Testis (tissue), 5 donors: ENCODE measurements at places on chromosomes 2 and 18. TPM values are rescaled to one million over a fixed set of nuclear protein-coding genes. Genes with fewer than 3 reads are reported as not detected.

Gene CPLX4
- 0.26 TPM for polyA plus RNA-seq

Gene RGPD6
- 54.1 TPM for polyA plus RNA-seq

Gene TCF23
- 6.6 TPM for polyA plus RNA-seq

Gene L3MBTL4
- 26.6 TPM for polyA plus RNA-seq

Gene CD8A
- 2.9 TPM for polyA plus RNA-seq

Gene RSAD2
- 2.3 TPM for polyA plus RNA-seq

Gene CHRNG
- polyA plus RNA-seq, result 0.26 TPM

Gene ARHGEF4
- polyA plus RNA-seq, result 18.0 TPM

Gene PKDCC
- 121 TPM for polyA plus RNA-seq

Gene C1D
- polyA plus RNA-seq, result 34.0 TPM

Gene INSIG2
- polyA plus RNA-seq, result 16.6 TPM

Gene ANKRD62
- 2.8 TPM for polyA plus RNA-seq

Gene SLC4A3
- polyA plus RNA-seq, result 15.1 TPM

Gene IL36B
- not detected for polyA plus RNA-seq

- no peaks in the 10 kb centered on the region for H3K4me1 ChIP-seq
- no peaks in the 10 kb centered on the region for H3K36me3 ChIP-seq
- no peaks in the 10 kb centered on the region for H3K27me3 ChIP-seq
- DNase-seq, result no peak
- H3K4me3 ChIP-seq, result no peak overlapping the region
- H3K27ac ChIP-seq, result no peak overlapping the region
Measured at GRCh38 chr2:239745386-239746227, 279.5 kb downstream of the NDUFA10 start.

GRCh38 chr2:54546923-54547720 lies 91.0 kb downstream of the SPTBN1 start:
- H3K4me3 ChIP-seq, result no peak overlapping the region
- peaks cover 17% of the 10 kb centered on the region for H3K4me1 ChIP-seq
- H3K27me3 ChIP-seq, result no peaks in the 10 kb centered on the region
- no peak overlapping the region for H3K27ac ChIP-seq
- no peaks in the 10 kb centered on the region for H3K36me3 ChIP-seq
- no peak for DNase-seq

DNA sequence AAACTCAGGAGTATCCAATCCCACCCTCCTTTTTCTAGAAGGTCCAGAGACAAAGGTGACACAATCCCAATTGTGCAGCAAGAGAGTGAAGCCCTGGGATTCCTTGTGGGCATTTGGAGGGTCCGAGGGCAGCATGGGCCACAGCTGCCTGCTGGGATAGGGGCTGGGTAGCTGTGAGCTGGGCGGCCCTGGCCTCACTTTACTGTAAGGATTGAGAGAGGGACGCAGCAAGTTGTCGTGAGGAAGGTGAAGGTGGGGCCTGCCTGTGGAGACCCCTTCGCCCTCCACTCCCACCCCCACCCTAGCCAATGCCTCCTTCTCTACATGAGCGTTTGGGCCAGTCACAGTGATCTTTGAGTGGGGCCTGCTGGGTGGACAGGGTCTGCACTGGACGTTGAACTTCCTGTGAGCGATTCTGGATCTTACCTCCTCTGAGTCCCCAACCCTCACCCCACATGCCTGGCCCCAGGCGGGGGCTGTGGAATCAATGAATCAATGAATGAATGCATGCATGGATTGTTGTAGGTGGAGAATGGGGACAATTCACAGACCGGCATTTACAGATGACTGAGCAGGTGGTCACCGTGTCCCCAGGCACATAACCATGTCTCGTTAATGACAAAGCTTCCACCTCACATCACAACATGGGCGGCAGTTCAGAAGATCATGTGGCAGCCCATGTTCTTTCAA lies 107.2 kb downstream of the INHBB start:
- no peaks in the 10 kb centered on the region for H3K27me3 ChIP-seq
- no peak overlapping the region for H3K27ac ChIP-seq
- no peaks in the 10 kb centered on the region for H3K36me3 ChIP-seq
- no peak for DNase-seq
- no peak overlapping the region for H3K4me3 ChIP-seq
- no peaks in the 10 kb centered on the region for H3K4me1 ChIP-seq

DNA sequence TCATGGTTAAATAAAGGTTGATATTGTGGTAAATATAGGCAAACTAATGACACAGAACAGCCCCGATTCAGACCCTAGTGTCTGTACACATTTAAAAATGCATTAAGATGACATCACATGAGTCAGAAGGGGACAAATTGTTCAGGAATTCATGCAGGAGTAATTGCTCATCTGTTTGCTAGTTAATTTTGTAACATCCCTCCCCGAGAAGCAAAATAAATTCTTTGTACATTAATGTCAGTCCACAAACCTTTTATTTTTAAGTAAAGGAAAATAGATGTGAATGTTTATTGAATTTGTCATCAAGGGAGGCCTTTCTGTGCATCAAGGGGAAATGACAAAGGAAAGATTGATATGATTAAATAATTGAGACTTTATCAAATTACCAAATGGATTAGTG lies 69.9 kb downstream of the SH3BP4 start:
- no peak overlapping the region for H3K4me3 ChIP-seq
- H3K27ac ChIP-seq, result no peak overlapping the region
- no peaks in the 10 kb centered on the region for H3K36me3 ChIP-seq
- no peaks in the 10 kb centered on the region for H3K27me3 ChIP-seq
- H3K4me1 ChIP-seq, result peaks cover 12% of the 10 kb centered on the region
- DNase-seq, result no peak

- no peaks in the 10 kb centered on the region for H3K36me3 ChIP-seq
- no peak overlapping the region for H3K4me3 ChIP-seq
- H3K4me1 ChIP-seq, result no peaks in the 10 kb centered on the region
- DNase-seq, result no peak
- no peaks in the 10 kb centered on the region for H3K27me3 ChIP-seq
Measured at GRCh38 chr2:195480121-195480520, 176.9 kb upstream of the SLC39A10 start.

- no peaks in the 10 kb centered on the region for H3K27me3 ChIP-seq
- DNase-seq, result peak; percentile 25
- no peak overlapping the region for H3K27ac ChIP-seq
- no peaks in the 10 kb centered on the region for H3K36me3 ChIP-seq
- no peaks in the 10 kb centered on the region for H3K4me1 ChIP-seq
Measured at GRCh38 chr2:115910270-115910669, 1467.8 kb downstream of the DPP10 start.

GRCh38 chr2:74313497-74313896 lies 29.7 kb downstream of the SLC4A5 start:
- no peaks in the 10 kb centered on the region for H3K36me3 ChIP-seq
- H3K4me1 ChIP-seq, result no peaks in the 10 kb centered on the region
- H3K27me3 ChIP-seq, result no peaks in the 10 kb centered on the region
- no peak overlapping the region for H3K4me3 ChIP-seq

- no peak overlapping the region for H3K4me3 ChIP-seq
- H3K36me3 ChIP-seq, result no peaks in the 10 kb centered on the region
Measured at GRCh38 chr2:186725783-186726182, 31.9 kb downstream of the FAM171B start.

- DNase-seq, result no peak
- H3K27ac ChIP-seq, result no peak overlapping the region
- H3K4me3 ChIP-seq, result no peak overlapping the region
Measured at GRCh38 chr2:137921105-137921880, 43.0 kb upstream of the HNMT start.

- H3K36me3 ChIP-seq, result no peaks in the 10 kb centered on the region
- no peak overlapping the region for H3K4me3 ChIP-seq
- H3K27ac ChIP-seq, result no peak overlapping the region
Measured at GRCh38 chr2:101173707-101174295, 22.6 kb upstream of the TBC1D8 start.

DNA sequence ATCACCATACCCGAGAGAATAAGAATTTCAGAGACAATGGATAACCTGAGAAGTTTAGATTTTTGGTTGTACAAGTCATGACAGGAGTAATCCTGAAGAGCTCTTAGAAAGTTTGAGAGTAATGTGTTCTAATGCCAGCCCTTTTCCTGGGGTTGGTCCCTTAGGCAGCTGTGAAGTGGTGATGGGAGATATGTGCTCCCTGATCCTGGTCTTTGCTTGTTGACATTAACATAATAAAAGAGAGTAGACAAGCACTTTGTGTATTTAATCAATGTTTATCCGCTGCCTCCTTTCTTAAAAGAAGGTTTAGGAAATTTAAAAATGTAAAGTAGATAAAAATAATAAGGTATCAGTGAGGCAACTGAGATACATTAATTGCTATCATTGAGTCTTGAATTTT lies 13.8 kb upstream of the DSC3 start:
- no peaks in the 10 kb centered on the region for H3K4me1 ChIP-seq
- no peak for DNase-seq
- no peak overlapping the region for H3K4me3 ChIP-seq
- no peaks in the 10 kb centered on the region for H3K27me3 ChIP-seq
- no peak overlapping the region for H3K27ac ChIP-seq
- H3K36me3 ChIP-seq, result no peaks in the 10 kb centered on the region

DNA sequence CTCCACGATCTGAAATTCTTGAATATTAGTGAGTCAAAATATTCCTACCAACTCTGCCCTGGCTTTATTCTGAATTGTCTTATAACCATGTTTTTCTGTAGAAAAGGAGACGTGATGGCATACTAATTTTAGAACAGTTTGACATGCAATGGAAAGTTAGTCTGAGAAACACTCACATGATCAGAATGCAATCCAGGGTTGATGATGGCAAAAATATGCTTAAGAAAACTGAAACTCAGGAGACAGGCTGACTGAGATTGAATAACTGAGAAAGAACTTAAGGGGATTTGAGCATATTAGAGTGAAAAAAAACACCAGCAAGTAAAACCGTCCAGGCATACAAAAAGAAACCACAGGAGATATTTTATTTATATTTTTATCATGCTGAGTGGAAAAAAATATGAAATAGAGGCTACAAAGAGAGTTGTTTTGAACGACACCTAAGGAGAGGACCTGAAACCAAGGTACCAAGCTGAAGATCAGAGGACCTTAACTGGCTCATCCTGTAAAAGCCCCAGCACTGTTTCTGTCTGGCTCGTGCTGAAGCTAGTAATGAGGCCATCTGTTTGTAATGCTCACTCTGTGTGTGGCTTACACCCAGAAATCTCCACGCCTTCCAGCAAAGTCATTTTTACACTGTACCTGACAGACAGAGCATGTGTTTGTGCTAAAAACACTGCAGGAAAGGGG lies 437.2 kb upstream of the PKDCC start:
- no peaks in the 10 kb centered on the region for H3K36me3 ChIP-seq
- H3K27me3 ChIP-seq, result no peaks in the 10 kb centered on the region
- H3K4me3 ChIP-seq, result no peak overlapping the region
- peak overlapping the region; percentile 89 for H3K27ac ChIP-seq

DNA sequence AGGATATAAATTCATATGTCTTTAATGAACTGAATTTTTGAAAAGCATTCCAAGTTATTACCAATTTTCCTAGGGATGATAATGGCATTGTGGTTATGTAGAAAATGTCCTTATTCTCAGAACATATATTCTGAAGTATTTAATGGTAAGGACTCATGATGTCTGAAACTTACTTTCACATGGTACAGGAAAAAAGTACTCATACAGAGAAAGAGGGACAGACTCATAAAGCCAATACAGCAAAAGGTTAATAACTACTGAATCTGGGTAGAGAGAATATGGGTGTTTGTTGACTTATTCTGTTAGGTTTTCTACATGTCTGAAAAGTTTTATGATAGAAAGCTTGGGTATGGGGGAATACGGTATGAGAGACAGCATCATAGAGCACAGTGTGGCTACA lies 84.3 kb upstream of the SERTAD2 start:
- no peak for DNase-seq
- H3K27me3 ChIP-seq, result no peaks in the 10 kb centered on the region
- no peak overlapping the region for H3K4me3 ChIP-seq

GRCh38 chr2:10619643-10620042 lies 70.1 kb downstream of the NOL10 start:
- H3K27me3 ChIP-seq, result no peaks in the 10 kb centered on the region
- no peaks in the 10 kb centered on the region for H3K4me1 ChIP-seq
- no peak overlapping the region for H3K4me3 ChIP-seq
- H3K36me3 ChIP-seq, result no peaks in the 10 kb centered on the region
- H3K27ac ChIP-seq, result no peak overlapping the region
- DNase-seq, result no peak

GRCh38 chr2:84908948-84909713 lies 3.7 kb downstream of the TMSB10 start:
- DNase-seq, result peak; percentile 9
- H3K4me3 ChIP-seq, result no peak overlapping the region
- no peaks in the 10 kb centered on the region for H3K36me3 ChIP-seq
- H3K27ac ChIP-seq, result no peak overlapping the region

GRCh38 chr2:39723946-39724827 lies 54.9 kb downstream of the THUMPD2 start:
- no peak overlapping the region for H3K27ac ChIP-seq
- H3K36me3 ChIP-seq, result no peaks in the 10 kb centered on the region
- H3K27me3 ChIP-seq, result no peaks in the 10 kb centered on the region
- no peaks in the 10 kb centered on the region for H3K4me1 ChIP-seq

DNA sequence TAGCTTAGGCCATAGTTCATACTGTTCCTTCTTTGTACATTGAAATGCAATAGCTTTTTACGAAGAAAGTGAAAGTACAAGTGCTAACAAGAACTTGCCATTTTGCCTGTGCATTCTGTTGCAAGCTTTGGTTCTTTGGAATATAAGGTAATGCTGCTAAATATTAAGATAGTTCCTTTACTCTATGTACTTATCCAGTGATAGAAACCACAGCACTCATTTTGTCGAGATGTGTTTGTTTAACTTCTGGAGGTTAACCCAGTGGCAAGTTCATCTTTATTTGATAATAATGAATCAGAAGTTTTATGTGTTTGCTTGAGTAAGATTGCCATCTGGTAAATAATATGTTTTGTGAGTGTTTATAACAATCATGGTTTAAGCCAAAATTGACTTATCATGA lies 373.1 kb upstream of the FANCL start:
- H3K36me3 ChIP-seq, result no peaks in the 10 kb centered on the region
- no peaks in the 10 kb centered on the region for H3K27me3 ChIP-seq
- no peaks in the 10 kb centered on the region for H3K4me1 ChIP-seq
- H3K27ac ChIP-seq, result no peak overlapping the region

GRCh38 chr2:150939087-150939486 lies 322.6 kb downstream of the RBM43 start:
- H3K4me3 ChIP-seq, result no peak overlapping the region
- no peaks in the 10 kb centered on the region for H3K4me1 ChIP-seq
- no peak overlapping the region for H3K27ac ChIP-seq

DNA sequence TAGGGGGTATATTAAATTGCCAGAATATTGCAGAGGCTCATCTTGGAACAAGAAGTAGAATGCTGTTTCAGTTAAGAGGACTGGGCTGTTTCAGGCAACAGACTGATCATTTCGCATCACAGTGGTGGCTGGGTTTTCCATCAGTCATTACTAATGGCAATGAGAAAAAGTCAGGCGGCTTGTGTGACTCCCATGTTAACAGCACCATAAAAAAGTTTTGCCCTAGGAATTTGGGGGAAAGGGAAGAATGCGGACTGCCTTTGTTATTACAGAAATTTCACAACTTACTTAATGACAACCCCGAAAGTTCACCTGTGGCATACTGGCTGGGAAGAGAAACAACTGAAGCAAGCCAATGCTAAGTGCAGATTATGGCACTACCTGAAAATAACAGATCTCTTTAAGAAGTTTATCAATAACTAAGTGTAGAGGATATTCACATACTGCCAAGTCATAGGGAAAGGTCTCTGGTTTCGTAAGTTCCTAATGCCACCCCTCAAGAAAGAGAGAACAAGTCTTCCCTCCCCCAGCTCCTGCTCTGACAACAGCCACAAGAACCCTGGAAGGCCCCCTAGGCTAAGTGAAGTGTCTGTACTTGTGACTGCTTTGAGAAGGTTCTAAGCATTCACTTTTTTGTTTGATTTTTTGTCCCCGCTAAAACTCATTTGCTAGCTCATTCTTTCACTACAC lies 40.5 kb upstream of the AP1S3 start:
- no peak overlapping the region for H3K27ac ChIP-seq
- no peaks in the 10 kb centered on the region for H3K4me1 ChIP-seq
- no peak for DNase-seq
- no peaks in the 10 kb centered on the region for H3K27me3 ChIP-seq
- no peaks in the 10 kb centered on the region for H3K36me3 ChIP-seq
